ENCODE measurements at places on chromosomes 5 and 9.

- no peak for DNase-seq
Measured at GRCh38 chr9:3929345-3930047, 370.4 kb downstream of the GLIS3 start.

DNA sequence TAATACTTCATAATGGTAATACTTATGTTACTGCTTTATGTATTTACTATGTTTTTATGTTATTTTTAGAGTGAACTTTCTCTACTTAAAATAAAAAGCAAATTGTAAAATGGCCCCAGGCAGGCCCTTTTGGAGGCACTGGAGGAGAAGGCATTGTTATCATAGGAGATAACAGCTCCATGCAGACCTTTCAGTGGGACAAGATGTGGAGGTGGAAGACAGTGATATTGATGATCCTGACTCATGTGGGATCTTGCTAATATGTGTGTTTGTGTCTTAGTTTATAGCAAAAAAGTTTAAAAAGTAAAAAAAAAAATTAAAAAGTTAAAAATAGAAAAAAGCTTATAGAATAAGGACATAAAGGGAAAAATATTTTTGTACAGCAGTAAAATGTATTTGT is 74.5 kb downstream of the IQGAP2 start:
- no peak for DNase-seq

DNA sequence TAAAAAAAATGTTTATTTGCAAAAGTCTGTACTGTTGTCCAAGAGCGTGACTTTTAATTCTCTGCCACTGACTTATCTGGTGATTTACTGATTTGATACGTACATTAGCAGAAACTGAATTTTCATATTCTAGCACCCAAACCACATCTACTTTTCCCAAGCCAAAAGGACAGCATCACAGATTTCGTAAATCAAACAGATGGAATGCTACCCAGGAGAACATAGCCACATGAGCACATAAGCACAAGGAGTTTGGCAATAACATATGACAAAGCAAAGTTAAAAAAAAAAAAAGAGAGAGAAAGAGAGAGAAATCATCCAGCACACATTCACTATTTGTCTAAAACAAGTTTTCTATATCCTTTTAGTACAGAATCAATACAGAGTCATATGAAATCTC is 83.7 kb downstream of the HINT1 start:
- no peak for DNase-seq

DNA sequence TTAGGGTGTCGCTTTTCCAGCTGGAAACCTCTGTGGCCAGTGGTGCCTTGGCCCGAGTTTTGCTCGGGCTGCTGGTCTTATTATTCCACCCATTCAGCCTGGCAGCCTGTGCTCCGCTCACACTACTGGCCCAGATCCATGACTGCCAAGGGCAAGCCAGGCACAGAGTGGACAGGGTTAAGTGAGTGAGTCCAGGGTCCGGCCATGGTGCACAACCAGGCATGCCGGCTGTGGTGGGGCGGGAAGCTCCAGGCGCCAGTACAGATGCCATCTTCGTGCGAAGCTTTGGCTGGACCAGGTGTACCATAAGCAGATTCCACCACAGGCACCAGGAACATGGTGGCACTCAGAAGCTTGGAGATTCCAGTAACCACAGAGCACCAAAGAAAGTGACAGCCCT is 580.2 kb upstream of the FAM174A start:
- DNase-seq, result no peak

DNA sequence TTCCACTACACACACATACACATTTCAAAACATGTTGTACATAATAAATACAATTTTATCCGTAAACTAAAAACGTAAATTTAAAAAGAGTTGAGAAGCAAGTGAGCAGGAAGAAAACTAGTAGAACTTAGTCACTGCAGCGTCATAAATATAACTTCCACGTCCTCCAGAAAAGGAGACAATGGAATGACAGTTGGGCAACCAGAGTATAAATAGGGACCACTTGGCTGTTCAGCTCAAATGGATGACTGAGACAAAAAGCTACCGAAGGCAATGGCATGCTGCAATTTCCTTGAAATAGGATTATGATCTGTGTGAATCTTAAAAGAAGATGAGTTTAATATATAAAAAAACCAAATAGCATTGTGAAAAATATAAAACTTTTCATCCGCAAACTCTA is 438.5 kb upstream of the RGMB start:
- no peak for DNase-seq

DNA sequence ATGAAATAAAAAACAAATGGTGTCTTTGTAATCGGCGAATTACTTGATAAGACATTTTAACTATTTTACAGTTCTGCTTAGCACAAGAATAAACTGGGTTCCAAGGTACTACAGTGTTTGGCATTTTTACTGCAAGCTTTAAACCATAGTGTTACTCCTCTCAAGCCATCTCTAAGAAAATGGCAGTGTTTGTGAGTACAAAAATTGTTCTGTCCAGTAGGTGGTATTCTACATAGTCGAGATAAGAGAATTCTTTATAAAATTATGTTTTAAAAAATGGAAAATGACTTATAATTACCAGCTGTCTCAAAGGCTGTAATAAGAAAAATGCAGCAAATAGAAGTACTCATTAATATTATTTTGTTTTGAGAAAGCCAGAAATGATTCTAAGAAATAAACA is 3.2 kb downstream of the SMIM15 start:
- no peak for DNase-seq

DNA sequence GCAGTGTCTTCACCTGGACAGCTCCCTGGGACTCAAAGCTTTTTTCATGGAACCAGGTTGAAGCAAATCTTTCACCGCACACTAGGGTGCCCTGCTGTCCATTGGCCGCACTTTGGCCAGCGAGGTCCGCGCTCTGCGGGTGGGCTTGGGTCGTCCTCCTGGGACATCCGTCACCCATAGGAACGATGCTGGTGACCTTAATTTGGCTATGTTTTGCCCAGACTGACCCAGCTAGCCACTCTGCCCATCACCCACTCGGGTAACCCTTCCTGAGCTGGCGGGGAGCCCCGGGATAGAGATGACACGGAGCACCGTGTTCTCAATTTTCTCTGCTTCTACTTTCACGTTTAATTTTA is 25.9 kb downstream of the ZDHHC11B start:
- DNase-seq, result no peak

DNA sequence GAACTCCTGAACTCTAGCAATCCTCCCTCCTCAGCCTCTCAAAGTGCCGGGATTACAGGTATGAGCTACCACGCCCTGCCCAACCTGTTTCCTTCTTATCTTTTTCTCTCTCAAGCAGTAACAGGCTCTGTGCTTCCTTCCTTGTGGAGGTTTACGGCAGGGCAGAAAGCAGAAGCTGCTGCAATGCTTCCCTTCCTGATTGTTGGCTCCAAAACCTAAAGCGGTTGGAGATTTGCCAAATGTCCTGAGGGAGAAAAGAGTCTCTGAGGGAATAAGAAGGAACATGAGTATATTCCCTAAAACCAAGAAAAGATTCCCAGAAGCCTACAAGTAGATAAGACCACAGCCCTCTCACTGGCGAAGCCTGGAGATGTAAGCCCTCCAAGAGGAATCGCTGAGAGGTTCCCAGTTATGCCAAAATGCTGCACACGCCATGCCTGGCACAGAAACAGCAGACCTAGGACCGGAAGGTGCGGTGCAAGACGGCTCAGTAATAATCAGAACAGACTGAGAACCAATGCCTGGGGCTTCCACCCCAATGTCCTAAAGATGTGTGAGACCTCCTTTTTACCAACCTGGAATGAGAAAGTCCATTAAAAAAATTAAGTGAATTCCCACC is 73.2 kb downstream of the APTX start:
- DNase-seq, result no peak

DNA sequence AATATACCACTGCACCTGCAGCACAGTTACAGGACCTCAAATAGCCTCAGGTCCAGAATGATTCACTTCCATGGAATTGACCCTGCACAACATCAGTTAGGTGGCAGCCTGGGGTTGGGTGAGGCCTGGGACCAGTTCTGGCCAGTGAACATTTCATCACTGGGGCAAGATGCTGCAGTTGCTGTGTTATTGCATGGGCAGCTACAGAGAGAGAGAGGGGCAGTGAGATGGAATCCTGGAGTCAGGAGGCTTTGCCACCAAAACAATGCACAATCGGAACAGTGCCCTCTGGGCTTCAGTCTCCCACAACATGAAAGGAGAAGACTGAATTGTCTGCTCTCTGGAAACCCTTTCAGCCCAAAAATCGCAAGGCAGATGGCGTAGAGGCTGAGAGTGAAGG is 51.8 kb downstream of the SH3TC2 start:
- DNase-seq, result no peak
